ENCODE measurements at places on chromosomes 6 and 20.
A peak's percentile ranks its signal among the peaks of the same experiment; 100 is the strongest.

- no peak for DNase-seq
These were observed 52.7 kb downstream of the TGM2 start for GRCh38 chr20:38112261-38112929.

- no peak for DNase-seq
These were observed 56.1 kb upstream of the B3GAT2 start for GRCh38 chr6:71012866-71013469.

DNA sequence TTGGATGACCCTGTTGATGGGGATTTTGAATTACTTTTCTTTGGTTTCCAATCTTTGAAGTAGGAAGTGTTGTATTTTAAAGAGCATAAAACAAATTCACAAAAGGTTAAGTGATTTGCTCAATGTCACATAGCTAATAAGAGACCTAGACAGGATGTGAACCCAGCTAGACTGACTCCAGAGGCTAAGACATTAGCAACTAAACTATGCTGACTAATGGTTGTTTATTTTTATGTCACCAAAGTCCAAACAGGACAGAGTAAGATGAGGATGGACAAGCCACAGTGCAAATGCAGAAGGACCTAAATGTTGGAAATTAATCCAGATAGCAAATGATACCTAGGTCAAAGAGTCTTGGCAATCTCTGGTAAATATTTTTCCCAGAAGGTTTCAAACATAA, 38.0 kb downstream of the OGFRL1 start:
- DNase-seq, result no peak

- no peak for DNase-seq
These were observed 86.8 kb downstream of the PLCB1 start for GRCh38 chr20:8218861-8219260.

DNA sequence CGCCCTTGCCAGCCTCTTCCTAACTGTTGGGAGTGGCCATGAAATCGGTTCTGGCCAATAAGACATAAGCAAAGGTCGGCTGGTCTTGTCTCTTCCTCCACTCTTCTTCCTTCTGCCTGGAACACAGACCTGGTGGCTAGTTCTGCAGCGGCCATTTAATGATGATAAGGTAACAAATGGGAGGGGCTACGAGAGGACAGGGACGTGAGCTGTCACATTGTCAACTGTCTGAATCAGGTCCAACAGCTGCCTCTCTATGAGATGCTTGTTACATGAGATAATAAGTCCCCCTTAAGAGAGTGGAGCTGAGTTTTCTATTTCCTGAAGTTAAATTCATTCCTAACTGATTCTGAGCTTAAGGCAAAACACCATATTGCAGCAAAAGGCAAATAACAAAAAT, 12.5 kb upstream of the TMEM242 start:
- DNase-seq, result no peak

DNA sequence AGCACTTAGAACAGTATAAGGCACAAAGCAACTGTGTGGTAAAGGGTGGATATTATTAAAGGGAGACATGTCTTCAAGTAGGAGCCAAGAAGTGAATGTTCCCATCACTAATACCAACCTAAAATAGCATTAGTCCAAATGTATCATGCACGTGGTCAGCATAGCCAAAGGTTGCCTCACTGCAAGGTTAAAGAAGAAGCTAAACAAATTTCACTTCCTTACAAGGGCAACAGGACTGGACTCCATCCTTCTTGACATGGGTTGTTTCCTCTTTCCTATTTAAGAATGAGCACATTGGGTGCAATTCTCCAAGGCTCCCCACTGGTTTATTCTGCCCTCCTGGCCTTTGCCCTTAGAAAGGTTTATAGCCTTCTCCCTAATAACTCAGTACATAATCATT, 186.7 kb downstream of the PHACTR1 start:
- no peak for DNase-seq

GRCh38 chr20:63706852-63707557, 771 bp downstream of the ARFRP1 start:
- peak; percentile 39 for DNase-seq

DNA sequence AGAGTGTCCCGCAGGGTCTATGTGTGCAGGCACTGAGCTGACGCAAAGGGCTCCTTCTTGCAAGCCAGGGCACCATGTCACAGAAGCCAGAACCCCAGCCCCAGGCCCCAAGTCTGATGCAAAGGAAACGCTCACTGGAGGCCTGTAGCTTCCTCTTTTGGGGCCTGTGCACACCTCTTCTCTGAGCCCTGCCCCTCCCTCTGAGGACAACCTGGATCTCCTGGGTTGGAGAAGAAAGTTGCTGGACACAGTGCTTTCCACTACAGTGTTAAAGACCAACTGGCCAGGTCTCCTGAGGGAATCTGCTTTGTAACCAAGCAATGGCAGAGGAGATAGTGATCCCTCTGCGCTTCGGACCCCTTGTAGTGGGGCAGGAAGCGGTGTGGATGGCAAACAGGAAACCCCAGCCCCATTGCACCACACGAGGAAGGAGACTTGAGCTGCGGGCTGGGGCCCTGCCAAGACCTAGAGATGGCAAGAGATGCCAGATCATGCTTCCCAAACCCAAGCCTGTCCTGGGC, 90.0 kb downstream of the PRND start:
- DNase-seq, result peak; percentile 69

DNA sequence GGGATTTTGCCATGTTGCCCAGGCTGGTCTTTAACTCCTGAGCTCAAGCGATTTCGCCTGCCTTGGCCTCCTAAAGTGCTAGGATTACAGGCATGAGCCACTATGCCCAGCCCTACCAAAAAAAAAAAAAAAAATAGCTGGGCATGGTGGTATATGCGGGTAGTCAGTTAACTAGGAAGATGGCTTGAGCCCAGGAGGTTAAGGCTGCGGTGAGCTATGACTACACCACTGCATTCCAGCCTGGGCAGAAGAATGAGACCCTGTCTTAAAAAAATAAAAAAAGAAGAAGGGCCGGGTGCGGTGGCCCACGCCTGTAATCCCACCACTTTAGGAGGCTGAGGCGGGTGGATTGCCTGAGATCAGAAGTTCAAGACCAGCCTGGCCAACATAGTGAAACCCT, 50.2 kb downstream of the ELOVL2 start:
- DNase-seq, result no peak

DNA sequence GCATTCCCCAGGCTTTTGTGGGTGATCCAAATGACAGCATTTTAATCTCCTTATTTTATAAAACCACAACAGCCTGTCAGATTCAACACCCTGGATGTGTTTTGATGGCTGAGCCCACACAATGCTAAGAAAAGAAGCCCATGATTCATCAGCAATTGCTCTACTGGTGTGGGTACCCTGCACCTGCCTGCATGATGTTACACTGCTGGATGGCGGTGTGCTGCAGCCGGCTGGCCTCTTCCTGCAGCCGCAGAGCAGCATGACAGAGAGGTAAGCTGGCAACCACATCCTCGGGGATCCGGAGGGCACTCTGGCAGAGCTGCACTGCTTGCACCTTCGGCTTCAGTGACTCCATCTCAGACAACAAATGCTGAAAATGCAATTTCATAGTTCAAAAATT, 327.5 kb downstream of the SYNE1 start:
- peak; percentile 69 for DNase-seq

GRCh38 chr20:50188879-50189680, 1.6 kb upstream of the CEBPB start:
- no peak for DNase-seq

GRCh38 chr20:46648903-46649649, 2.2 kb downstream of the SLC13A3 start:
- no peak for DNase-seq

Data from T-helper 22 cell (primary cell).